Colonic mucosa (tissue), 4 donors: ENCODE measurements at places on chromosomes 11 and 22.

DNA sequence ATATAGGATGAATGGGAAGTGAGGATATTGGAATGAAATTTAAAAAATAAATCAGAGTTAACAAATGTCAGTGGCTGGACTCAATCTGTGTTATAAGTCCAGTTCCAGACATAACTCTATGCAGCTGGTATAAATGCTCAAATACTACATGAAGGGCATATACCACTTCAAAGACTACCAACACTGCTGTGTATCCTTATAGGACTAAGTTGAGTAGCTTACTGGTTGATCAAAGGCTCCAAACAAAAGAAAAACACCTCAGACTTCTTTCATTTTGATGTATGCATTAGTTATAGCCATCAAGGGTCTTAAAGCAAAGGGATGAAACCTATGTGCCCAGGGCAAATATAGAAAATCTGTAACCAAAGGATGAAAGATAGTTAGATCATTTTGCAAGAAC is 86.2 kb downstream of the PAK1 start:
- DNase-seq = no peak

DNA sequence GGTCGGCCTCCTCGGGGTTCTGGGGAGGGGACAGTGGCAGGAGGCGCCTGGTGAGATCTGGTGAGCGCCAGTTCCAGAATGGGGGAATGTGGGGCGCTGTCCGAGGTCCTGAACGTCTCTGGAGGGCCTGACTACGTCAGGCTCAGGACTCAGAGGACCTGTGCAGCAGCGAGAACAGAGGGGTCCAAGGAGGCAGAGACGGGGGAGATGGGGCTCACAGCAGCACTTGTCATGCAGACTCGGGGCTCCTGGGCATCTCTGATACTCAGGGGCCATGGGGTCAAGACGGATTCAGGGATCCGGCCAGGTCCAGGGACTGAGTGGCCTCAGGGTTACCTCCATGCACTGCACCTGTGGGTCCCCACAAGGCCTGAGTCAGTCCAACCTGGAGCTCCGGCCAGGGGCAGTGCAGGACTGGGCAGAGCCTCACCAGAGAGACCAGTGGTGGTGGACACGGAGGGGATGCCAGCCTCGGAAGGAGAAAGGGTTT is 92.2 kb downstream of the BRD1 start:
- no peak for DNase-seq

DNA sequence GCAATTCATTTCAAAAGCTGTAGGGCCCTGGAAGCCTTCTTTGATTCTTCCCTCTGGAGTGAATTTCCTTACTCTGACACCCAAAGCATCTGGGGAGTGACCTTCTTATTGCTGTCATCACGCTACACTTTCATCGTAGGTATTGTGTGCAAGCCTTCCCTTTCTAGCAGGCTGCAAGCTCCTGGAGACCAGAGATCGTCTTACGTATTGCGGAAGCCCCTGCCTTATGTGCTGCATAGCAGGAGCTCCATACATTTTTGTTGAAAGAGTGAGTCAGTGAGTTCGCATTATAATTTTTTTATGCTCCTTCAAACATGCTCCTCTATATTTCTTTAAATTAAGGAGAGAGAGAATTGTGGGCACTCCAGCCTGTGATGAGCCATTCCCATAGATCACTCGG is 21.2 kb upstream of the TMEM218 start:
- DNase-seq = no peak

- no peak for DNase-seq
Observed at GRCh38 chr22:20232781-20233180, 35.3 kb downstream of the RTN4R start.

DNA sequence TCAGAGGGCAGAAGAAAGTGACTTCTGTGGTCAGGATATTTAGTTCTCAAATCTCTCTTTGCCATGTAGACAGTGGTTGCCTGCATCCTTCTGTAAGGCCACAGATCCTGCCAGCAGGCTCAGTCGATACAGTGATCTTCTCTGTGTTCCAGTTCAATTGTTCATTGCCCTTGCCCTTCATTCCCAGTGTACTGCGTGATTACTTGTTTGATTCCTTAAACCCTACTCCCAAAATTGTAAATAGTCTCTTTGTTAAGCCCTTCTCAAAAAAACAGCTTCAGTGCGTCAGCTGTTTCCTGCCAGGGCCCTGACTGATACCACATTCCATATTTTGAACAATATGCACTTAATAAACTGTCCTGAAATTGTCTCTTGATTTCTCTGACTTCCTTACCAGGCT is 9.3 kb upstream of the TYR start:
- no peak for DNase-seq

- no peak for DNase-seq
Observed at GRCh38 chr22:49203091-49203858, 624.4 kb downstream of the BRD1 start.

DNA sequence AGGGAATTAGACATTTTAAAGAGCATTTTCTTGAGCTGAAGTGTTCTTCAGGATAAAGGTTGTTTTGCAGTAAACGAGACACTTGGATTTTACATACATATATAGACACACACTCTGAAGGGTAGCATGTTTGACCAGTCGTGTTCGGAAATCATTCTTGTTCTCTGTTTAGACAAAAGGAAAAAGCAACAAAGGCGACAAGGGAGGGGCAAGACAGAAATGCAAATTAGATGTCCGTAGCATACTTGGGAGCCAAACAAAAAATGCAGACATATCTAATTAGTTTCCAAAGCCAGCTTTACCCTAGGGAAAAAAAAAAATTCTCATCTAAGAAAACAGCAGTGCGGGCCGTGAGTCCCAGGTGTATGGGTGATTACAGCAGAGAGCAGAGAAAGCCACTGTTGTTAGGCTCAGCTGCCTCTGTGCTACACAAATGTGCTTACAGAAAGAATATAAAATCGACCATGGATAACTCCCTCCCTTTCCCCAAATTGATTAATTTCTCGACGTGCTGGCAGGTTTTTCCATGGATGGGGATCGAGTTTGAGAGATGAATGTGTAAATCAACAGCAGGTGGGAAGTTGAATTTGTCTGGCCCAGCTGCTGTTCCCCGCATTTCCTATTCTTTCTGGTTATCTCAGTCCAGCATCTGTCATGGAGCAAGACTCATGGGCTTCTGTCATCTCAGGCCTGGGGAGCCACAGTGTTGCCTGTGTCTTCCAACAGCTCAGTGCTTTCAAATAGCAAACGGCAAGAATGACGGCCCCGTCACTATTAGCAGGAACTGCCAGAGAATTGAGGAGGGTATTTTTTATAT is 176.5 kb upstream of the TTC12 start:
- no peak for DNase-seq

- DNase-seq = no peak
Observed at GRCh38 chr11:66042996-66043906, 5.7 kb downstream of the GAL3ST3 start.

DNA sequence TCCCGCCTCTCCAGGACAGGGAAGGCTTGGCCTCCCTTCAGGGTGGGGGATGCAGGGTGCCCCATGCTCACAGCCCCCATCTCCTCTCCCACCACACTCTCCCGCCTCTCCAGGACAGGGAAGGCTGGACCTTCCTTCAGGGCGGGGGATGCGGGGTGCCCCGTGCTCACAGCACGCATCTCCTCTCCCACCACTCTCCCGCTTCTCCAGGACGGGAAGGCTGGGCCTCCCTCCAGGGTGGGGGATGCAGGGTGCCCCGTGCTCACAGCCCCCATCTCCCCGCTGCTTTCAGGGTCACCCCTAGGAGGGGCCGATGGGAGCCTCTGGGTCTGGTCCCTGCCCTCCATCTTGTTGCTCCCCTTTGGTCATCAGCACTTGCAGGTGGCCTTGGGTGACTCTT is 348.0 kb downstream of the CTTN start:
- no peak for DNase-seq
